ENCODE measurements at places on chromosomes 2 and 18.

- no peak for DNase-seq
Observed at GRCh38 chr2:55555977-55556376, 36.5 kb downstream of the CFAP36 start.

- DNase-seq = no peak
Observed at GRCh38 chr2:110864176-110864575, 131.8 kb downstream of the ACOXL start.

GRCh38 chr2:14324308-14324707, 308.2 kb upstream of the LRATD1 start:
- DNase-seq = no peak

- no peak for DNase-seq
Observed at GRCh38 chr2:36511858-36512603, 85.9 kb downstream of the FEZ2 start.

DNA sequence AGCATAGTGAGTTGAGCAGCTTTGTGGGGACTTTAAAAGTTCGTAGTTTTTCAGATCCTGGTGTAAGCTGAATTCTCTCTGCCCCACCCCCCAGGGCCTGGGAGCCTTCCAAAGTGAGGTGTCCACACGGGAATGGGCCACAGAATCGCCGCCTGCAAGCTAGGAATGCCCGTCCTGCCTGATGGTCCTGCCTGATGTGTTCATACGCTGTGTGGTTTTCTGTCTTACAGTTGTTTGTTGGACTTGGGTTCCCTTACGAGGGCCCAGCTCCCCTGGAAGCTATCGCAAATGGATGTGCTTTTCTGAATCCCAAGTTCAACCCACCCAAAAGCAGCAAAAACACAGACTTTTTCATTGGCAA, 158.7 kb downstream of the MGAT5 start:
- DNase-seq = no peak

- DNase-seq = no peak
Observed at GRCh38 chr18:57792631-57793301, 10.3 kb downstream of the ATP8B1 start.

GRCh38 chr2:134218930-134219658, 34.8 kb upstream of the MGAT5 start:
- no peak for DNase-seq

DNA sequence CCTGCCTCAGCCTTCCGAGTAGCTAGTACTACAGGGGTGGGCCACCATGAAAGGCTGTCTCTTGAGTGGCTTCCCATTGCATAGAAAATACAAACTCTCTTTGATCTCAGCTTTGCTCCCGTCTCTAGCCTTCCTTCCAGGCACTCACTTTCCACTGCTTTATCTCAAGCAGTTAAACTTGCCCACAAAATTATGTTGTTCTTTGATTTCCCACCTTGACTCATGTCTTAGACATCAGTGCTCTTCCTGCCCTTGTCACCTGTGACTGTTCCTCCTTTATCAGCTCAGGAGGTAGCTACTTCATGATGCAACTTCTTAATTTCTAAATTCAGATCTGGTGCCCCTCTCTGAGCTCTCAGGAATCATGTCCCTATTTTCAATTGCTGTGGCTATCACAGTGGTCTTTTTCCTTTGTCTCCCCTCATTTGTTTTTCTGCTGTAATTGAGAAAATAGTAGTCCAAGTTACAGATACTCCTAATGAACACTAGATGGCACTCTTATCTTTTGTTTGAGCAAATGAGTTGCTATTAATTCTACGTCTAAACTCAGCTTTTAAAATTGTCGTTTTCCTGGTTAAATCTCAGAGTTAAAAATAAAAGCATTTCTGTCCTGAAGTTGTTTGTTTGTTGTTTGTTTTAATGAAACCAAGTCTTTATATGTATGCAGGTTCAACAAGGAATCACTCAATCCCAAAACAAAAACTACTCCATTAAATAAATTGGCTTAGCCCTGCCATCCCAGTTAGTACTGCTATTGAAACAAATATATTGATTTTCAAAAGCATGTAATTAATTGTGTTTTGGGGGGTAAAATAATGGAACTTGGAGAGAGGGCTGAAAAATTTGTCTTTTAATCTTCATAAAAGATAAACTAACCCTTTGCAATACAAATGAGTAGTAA, 46.9 kb upstream of the GREB1L start:
- DNase-seq = no peak

- no peak for DNase-seq
Observed at GRCh38 chr2:68812251-68812650, 58.9 kb downstream of the BMP10 start.

Data from activated naive CD4-positive, alpha-beta T cell treated with anti-CD3 and anti-CD28 coated beads, Interleukin-2, amount 50 U/mL, for 16 hours (primary cell).